ENCODE measurements at places on chromosomes 6 and 20.

DNA sequence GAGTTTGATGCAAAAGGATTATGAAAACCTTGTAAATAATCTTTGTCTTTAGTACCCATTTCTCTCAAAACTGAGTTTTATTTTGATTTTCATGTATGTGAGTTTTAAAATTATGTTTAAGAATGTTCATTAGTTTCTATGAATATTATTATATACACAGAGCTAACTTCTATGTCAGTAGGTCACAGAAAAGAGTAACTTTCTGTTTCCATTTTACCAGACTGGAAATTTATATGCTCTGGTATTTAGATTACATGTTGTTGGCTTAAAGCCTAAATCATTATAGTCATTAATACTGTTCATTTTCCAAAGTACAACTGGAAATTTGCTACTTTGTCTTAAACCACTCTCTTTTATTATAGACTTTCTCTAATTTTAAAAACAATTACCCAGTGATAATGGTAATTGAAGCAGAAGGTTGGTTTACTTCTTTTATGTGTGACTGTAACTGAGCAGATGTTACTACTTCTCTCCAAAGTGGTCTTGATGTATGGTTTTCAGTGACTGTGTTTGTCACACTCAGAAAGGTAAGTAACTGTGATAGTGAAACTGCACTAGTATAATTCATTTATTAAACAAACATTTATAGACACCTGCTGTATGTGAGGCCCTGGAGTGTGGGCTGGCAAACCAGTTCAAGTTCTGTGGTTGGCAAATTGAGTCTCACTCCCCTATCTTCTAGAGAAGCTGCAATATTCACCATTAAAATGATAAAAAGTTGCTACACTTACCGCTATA lies 13.2 kb downstream of the CRYBG1 start:
- no peak for DNase-seq

GRCh38 chr6:54618572-54618971 lies 228.0 kb upstream of the FAM83B start:
- no peak for DNase-seq

- DNase-seq: no peak
Measured at GRCh38 chr6:100796049-100796823, 84.9 kb downstream of the ASCC3 start.

DNA sequence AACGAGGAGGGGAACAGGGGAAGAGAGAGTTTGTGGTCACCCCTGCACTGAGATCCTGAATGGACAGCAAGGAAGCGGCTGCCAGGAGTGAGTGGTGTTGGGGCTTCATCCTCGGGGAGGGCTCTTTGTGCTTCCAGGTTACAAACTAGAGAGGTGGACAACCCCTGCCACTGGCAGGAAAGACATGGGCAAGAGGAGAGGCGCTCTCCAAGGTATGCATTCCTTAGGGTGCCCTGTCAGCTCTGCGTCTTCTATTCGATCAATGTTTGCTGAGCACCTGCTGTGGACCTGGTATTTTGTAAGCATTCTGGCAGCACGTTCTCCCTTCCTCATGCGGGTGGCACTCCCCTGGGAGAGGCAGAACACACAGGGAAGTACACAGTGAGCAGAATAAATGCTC lies 93.6 kb downstream of the CDH4 start:
- no peak for DNase-seq

GRCh38 chr6:75147512-75147911 lies 58.3 kb downstream of the COL12A1 start:
- DNase-seq: no peak

- DNase-seq: no peak
Measured at GRCh38 chr6:10221178-10221577, 193.7 kb downstream of the TFAP2A start.

DNA sequence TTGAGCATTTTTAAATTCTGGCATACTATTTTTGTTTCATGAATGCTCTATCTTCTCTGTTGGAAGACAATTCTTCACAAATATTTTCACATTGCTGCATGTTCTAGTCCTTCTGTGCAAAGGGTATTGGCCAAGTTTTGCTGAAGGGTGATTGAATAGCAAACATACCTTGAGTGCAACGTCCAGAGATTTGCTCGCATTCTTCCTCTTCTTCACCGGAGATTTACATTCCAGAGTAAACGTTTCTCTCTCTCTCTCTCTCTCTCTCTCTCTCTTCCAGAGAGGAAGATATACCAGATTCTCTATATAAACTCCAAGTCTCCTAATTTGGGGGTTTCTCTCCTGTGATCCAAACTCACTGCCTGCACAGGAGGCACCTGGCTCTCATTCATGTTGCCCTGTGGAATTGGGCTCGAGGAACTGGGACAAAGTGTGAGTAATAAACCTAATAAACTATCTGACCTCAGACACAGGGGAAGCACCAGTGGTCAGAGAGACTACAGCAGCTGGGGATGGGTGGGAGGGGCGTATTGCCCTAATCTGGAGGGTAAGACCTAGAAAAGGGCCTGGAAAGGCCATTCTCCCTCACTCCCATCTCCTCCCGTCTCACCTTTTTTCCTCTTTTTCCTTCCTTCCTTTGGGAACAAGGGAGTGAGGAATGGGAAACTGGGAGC lies 1.1 kb upstream of the TREML1 start:
- no peak for DNase-seq

DNA sequence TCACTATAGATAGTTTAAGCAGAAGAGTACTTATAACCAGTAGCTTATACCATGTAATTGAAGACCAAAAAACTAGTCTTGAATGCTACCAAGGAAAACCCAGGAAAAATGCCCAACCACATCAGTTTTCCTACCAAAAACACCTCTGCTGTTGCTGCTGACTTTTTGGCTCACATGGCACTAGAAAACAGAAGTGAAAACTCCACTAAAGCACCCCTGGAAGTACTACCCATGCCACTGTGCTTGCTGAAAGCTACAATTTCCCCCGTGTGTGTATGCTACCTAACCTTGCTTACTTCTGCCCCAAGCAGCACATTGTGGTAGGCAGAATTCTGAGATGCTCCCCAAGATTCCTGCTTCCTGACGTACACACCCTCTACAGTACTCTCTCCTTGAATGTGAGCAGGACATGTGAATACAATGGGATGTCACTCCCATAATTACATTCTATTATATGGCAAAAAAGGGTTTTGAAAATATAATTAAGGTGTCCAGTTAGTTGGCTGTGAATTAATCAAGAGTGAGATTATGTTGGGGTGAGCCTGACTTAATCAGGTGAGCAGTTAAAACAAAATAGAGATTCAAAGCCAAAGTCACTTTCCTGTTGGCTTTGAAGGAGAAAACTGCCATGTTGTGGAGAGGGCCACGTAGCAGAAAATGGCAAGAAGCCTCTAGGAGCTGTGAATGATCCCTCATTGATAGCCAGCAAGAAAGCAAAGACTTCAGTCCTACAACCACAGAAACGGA lies 209.8 kb upstream of the MARCKS start:
- no peak for DNase-seq

All from esophagus squamous epithelium (tissue), 5 donors.